ENCODE measurements at places on chromosomes 12 and 14.

DNA sequence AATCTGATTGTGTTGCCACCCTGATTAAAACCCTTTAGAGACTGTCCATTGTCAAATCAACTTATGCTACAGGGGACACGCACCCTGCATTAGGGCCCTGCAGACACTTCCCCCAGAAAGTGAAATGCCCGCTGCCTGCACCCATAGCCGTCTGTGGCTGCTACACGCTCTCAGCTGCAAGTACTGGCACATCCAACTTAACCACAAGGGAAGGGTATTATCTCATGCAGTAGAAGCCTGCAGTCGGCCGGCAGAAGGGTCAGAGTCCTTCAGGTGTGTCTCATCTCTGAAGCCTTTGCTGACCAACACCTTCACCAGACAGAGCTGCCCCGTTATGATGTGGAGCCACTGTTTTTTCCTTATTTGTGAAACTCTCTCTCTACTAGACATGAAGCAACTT is 20.8 kb downstream of the CFAP251 start:
- no peak for DNase-seq

DNA sequence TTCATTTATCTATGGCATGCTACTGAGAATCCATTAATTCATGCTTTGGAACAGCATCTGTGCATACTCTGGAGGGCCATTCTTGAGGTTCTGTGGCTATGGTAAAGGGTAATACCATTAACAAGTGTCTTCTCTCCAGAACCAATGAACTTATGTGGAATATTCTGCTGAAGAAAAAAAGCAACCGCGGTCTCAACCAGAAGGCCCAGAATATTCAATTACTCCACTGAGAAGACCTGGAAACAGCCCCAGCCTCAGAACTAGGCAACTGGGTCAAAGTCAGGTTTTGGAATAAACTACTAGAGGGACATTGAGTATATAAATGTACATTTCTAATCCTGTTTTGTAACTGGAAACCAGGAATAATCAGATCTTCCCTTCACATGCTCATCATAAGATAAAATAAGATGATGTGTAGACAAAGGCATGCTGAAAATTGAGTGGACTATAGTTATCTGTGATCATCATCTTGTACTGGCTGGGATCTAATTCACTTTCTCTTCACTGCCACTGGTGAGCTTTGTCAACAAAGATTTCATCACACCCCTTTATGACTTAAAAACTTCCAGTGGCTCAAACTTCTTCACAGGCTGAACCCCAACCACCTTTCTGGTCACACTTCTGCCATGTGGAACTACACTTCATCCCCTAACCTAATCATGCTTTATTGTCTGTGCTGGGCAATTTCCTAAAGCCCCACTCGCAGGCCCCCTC is 6.0 kb downstream of the SPTB start:
- no peak for DNase-seq

DNA sequence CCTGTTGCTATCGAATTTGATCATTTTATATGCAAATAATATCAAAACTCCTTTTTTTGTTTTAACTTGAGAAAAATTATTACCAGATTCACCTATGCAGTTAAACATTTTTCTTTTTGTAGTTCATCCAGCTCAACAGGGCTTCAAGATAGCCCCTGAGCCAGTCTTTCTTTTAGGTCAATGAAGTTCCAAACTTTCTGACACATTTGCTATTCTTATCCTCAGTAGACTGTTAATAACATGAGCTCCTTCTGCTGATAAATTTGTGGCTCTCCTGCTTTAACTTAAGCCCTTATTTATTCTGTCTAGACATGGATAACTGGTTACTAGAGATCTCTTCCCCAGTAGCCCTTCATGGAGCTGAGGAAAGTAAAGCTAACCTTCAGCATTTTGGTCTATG is 33.2 kb upstream of the SSPN start:
- no peak for DNase-seq

GRCh38 chr14:26859483-26859882 is 261.6 kb upstream of the NOVA1 start:
- DNase-seq: no peak

- no peak for DNase-seq
Observed at GRCh38 chr12:2960996-2961616, 1.9 kb downstream of the TEAD4 start.

- no peak for DNase-seq
Observed at GRCh38 chr12:48601013-48601756, 31.3 kb upstream of the LALBA start.

DNA sequence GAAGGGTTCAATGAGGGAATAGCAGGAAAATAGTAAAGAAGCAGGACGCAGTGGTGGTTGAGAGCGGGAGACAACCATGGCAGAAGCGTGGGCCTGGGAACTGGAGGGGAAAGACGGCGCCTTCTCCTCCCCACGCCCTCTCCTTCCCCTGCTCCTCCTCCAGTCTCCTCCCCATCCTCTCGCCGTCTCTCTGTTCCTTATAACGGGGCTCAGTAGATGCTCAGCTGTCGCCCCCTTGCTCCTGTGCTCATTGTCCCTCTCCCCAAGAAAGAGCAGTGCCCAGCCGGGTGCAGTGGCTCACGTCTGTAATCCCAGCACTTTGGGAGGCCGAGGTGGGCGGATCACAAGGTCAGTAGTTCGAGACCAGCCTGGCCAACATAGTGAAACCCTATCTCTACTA is 142.0 kb downstream of the BCL11B start:
- no peak for DNase-seq

DNA sequence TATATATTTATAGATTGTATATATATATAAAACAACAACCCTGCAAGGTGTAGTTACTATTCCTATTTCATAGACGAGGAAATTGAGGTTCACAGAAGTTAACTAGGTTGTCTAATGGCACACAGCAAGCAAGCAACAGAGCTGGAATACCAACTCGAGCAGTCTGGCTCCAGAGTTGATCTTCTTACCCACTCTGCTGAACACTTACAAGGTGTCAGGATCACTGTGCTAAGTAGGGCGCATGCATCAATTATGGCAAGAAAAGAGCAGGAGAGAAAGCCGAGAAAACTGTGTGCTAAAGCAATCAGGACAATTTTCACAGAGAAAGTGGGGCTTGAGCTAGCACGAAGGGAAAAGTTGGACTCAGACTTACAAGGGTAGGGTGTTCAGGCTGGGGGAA is 15.9 kb upstream of the ARMH4 start:
- no peak for DNase-seq

GRCh38 chr12:33357181-33357580 is 82.4 kb downstream of the SYT10 start:
- DNase-seq: no peak

DNA sequence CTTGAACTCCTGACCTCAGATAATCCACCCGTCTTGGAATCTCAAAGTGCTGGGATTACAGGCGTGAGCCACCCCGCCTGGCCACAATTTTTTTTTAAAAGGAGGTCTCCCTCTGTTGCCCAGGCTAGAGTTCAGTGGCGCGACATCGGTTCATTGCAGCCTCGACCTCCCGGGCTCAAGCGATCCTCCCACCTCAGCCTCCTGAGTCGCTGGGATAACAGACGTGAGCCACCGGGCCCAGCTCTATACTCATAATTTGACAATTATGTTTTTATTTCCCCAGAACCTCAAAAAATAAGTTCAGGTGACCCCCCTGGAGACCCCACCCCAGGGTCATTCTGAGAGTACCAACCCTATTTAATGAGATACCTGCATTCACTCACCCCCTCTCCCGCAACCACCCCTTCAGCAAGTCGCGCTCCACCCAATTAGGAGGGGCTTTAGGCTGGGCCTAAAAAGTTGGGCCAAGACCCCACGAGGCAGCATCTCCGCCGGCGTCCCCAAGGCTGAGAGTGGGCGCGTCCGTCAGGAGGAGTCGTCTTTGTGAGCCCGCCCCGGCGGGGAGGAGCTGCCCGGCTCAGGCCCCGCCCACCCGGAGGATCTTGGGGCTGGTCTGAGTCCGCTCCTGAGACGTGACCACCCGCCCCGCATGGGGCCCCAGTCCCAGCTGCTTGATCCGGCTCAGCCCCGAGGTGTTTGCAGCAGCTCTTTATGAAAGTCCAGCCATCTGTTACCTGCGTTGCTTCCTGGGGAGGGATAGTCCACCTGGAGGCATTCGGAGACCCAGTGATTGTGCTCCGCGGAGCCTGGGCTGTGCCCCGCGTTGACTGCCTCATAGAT is at the start of gene ANKRD33:
Gene ANKRD33 (plus strand): TSS at position 628 of the 840 bp plus-strand sequence. CDS start 84 bp downstream, at position 712.
- no peak for DNase-seq

- DNase-seq: no peak
Observed at GRCh38 chr14:103923863-103924262, 4.4 kb upstream of the TDRD9 start.

DNA sequence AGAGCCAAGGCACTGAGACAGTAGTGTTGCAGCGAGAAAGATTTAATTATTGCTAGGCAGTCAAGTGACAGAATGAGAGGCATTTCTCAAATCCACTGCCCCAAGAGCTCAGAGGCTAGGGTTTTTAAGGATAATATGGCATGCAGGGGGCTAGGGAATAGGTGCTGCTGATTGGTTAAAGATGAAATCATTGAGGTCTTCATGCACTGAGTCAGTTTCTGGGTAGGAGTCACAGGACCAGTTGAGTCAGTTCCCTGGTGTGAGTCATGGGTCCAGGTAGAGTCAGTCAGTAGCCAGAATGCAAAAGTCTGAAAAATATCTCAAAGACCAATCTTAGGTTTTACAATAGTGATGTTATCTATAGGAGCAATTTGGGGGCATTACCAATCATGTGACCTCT is 323.8 kb downstream of the RGS6 start:
- no peak for DNase-seq

- no peak for DNase-seq
Observed at GRCh38 chr12:30533558-30534265, 162.0 kb downstream of the IPO8 start.

DNA sequence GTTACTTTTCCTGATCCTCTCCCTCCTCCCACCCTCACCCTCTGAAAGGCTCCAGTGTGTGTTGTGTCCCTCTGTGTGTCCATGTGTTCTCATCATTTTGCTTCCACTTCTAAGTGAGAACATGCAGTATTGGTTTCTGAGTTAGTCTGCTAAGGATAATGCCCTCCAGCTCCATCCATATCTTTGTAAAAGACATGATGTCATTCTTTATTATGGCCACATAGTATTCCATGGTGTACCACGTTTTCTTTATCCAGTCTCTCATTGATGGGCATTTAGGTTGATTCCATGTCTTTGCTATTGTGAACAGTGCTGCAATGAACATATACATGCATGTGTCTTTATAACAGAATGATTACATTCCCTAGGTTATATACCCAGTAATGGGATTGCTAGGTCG is 51.9 kb upstream of the BBS10 start:
- DNase-seq: no peak

GRCh38 chr12:113831476-113831875 is 134.6 kb downstream of the RBM19 start:
- DNase-seq: no peak

- no peak for DNase-seq
Observed at GRCh38 chr12:22169376-22169775, 123.4 kb downstream of the CMAS start.

GRCh38 chr14:60250257-60251035 is 1.4 kb downstream of the PPM1A start:
- no peak for DNase-seq

GRCh38 chr14:83101846-83102245 is 1568.2 kb upstream of the SEL1L start:
- no peak for DNase-seq

GRCh38 chr12:110548678-110549077 is 34.4 kb downstream of the PPTC7 start:
- DNase-seq: no peak

DNA sequence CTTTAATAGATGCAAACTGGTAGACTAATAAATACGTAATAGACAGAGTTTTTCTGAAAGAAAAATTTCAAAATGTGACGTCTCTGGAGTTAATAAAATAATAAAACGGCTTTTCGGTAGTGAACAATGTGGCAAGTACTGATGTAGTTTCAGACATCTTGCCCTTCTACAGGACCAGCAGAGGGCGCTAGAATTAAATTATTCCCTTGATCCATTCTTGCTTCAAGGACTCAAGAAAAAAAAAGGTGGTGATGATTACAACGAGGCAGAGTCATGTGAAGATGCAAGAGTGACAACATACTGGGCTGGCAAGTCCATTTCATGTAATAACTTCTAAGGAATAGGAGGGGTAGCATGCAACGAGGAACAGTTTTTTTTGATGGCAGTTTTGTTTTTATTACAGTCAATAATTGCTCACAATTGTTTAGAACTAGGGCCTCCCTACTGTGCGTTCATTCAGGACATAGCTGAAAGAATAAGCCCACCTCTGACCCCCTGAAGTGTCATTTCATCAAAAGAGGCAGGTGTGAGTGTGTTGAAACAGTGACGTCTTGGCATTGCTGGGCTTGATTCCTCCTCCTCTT is 101.0 kb upstream of the GZMB start:
- DNase-seq: peak; percentile 17

- DNase-seq: no peak
Observed at GRCh38 chr14:59768855-59769375, 101.7 kb downstream of the RTN1 start.

GRCh38 chr12:79067977-79068376 is 203.4 kb downstream of the SYT1 start:
- DNase-seq: no peak

- no peak for DNase-seq
Observed at GRCh38 chr12:127771546-127771945, 495.4 kb upstream of the TMEM132C start.

- DNase-seq: no peak
Observed at GRCh38 chr12:639988-640387, 23.3 kb downstream of the NINJ2 start.

DNA sequence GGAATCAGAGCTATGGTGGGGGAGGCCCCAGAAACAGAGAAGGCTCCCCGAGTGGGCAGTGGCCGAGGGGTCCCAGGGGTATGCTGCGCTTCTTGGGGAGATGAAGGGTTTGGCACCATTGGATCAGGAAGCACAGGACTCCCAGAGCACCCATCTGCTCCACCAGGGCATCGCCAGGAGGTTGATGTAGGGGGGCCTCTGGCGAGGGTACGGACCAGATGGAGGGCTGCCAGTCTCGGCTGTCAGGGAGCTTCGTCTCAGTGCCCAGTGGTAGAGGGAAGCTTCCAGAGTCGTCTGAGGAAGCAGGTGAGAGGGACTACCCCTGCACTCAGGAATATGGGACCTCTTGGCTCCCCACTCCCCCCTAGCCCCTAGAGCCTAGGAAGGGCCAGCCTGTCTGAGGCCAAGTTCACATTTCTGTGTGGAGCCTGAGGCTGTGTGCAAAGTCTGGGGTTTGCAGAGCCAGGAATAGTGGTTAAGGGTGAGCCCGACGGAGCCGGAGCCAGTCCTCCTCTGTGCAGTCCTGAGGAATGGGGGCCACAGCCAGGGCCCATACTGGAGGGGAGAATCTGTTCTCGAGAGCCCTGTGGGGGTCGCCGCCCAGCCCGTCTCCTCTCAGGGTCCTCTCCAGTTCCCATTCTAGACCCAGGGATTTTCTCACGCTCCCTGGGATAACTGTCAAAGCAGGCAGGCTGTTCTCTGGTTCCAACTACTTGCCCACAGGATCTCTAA is 10.2 kb downstream of the SLC48A1 start:
- DNase-seq: no peak

DNA sequence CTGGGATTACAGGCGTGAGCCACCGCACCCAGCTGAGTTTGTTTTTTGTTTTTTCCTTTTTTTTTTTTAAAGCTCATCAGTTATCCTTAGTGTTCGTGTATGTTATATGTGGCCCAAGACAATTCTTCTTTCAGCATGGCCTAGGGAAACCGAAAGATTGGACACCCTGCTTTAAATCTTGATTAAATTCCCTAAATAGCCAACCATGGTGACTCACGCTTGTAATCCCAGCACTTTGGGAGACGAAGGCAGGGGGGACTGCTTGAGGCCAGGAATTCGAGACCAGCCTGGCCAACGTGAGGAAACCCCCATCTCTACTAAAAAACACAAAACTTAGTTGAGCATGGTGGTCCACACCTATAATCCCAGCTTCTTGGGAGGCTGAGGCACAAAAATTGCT is 131.1 kb downstream of the MED13L start:
- no peak for DNase-seq

- DNase-seq: no peak
Observed at GRCh38 chr14:91379579-91379932, 38.1 kb downstream of the CCDC88C start.

All from NCI-H510A (cell line).